SW 1271 (cell line): ENCODE measurements at places on chromosomes 2 and 18.
A peak's percentile ranks its signal among the peaks of the same experiment; 100 is the strongest.

DNA sequence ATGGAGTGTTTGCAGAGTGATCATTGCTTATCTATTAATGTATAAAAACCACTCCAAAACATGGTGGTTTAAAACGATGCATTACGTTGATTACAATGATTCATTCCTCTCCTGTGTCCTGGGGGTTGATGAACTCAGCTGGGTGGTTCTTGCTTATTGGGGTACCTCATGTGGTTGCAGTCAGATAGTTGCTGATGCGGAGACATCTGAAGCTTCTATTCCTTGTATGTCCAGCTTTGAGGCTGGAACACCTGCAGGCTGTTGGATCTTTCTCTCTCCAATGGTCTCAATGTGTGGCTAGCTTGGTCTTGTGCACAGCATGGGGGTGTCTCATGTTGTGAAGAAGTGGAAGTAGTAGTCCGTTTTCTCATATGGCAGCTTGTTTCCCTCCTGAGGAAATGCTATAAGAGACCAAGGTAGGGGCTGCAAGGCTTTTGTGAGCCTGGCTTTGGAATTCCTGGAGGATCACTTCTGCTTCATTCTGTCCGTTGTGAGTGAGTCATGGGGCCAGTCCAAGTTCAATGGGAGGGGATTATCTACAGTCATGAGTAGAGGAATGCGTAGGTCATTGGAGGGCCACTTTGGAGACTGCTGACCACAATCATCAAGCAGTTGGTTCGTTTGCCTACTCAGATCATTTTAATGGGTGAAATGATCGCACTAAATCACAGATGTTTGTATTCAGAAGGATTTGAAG is 601.0 kb downstream of the SLC4A3 start:
- DNase-seq, result peak; percentile 90

GRCh38 chr2:74836675-74837401 is 2.9 kb downstream of the HK2 start:
- no peak for DNase-seq

DNA sequence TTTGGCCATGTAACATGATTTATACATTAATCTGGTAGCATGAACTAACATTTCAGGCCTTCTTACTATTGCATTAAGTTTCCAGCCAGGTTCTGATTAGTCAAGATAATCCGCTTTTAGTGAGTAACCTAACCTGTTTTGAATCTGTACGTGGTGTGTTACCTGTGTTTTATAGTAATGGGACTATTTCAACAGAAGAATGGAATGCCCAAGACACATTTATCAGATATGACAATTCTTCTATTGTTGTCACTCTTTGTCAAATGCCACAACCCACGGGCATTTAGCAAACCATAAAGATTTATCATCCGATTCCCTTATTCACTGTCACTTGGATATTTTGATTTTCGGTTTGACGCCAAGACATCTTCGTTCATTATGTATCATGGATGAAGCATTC is 117.9 kb downstream of the ETAA1 start:
- no peak for DNase-seq

DNA sequence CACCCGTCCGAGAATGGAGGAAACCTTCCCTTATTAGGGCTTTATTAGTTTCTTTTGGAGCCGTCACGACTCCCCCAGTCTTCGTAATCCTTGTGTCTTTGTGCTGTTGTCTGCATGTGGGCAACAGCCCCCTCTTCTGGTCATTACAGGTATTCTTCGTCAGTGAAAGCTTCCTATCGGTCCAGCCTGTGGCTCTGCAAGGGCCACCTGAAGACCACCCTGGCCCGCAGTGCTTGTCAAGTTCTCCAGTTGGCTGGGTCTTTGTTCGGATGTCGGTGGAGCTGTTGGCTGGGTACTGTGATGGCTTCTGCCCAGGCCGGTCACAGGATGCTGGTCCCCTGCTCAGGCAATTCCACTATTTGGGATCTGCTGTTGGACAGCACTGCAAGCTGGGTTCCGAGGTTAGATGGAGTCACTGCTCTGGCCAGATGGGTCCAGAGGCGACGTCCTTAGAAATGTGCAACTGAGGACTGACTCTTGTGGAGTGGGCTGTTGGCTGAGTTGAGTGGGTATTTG is 19.2 kb downstream of the E2F6 start:
- peak; percentile 11 for DNase-seq

DNA sequence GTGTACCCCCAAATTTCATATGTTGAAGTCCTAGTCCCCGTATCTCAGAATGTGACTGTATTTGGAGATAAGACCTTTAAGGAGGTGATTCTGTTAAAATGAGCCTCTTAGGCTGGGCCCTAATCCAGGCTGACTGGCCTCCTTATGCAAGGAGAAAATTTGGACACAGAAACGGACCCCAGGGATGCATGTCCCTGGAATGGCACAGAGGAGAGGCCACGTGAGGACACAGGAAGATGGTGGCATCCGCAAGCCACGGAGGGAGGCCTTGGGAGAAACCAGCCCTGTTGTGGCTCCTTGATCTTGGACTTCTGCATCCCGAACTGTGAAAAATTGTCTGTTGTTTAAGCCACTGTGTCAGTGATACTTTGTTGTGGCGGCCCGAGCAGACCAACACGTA is 150.7 kb downstream of the COL4A4 start:
- no peak for DNase-seq

GRCh38 chr18:79664525-79665125 is 15.0 kb upstream of the CTDP1 start:
- no peak for DNase-seq

- DNase-seq, result no peak
Measured at GRCh38 chr2:68675470-68675869, 32.1 kb downstream of the PROKR1 start.

- no peak for DNase-seq
Measured at GRCh38 chr2:235928751-235929370, 239.3 kb downstream of the GBX2 start.

GRCh38 chr2:169693360-169693759 is 845 bp downstream of the CFAP210 start:
- DNase-seq, result no peak

- peak; percentile 22 for DNase-seq
Measured at GRCh38 chr2:95530734-95531133, 46.2 kb upstream of the TRIM43B start.
